ENCODE measurements at places on chromosomes 2 and 18.

DNA sequence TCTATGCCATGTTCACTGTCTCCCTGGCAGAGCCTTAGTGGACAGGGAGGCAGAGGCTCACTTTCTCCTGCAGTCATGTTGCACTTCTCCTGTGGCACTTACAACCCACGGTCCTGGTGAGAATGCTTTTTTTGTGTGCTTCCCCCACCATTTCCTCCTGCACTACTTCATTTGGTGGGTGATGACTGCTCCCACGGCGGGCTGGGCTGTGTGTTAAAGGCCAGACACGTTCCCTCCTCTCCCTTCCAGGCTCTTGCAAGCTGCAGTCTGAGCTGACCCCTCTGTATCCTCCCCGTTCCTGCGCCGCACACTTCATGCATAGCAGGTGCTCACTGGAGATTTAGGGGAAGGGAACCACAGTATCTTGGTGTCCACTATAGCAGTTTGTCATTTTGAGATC, 170.5 kb downstream of the CELF4 start:
- DNase-seq = no peak

- DNase-seq = no peak
These were observed 156.7 kb downstream of the GALNT14 start for GRCh38 chr2:30981510-30981909.

GRCh38 chr18:63320975-63321265, 1.4 kb upstream of the BCL2 start:
- DNase-seq = no peak

GRCh38 chr2:210224591-210224940, 681 bp downstream of the ACADL start:
- no peak for DNase-seq

DNA sequence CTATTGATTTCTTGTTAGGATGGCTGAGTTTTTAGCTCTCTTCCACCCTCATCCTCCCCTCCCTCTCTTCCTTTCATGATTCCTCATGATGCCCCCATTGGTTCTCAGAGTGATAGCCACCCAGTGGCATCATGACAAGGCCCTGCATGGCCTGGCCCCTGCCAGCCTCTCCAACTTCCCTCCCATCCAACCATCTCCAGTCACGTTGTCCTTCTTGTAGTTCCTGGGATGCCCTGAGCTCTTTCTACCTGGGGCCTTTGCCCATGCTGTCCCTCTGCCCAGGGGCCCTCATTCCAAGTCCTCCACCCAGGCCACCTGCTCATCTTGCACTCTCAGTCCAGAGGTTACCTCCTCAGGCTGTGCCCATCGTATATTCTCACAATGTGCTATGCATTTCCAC, 247.5 kb downstream of the TFCP2L1 start:
- no peak for DNase-seq

DNA sequence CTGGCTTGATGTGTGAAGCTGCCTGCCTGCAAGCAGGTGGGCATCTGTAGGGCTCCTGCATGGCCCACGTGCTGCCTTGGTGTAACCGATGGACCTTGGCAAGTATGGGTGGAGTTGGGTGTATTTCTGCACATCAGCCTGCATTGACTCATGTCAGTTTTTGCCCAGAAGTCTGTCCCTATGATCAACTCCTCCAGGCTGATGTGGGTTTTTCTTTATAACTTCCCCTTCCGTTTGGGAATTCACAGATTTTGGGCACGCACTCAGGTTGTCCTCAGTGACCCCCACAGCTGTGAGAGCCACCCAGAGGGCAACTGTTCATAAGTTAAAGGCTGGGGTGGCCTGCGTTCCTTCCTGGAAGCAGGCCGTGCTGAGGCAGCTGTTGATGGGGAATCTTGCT, 123.3 kb downstream of the NCK2 start:
- peak; percentile 26 for DNase-seq

DNA sequence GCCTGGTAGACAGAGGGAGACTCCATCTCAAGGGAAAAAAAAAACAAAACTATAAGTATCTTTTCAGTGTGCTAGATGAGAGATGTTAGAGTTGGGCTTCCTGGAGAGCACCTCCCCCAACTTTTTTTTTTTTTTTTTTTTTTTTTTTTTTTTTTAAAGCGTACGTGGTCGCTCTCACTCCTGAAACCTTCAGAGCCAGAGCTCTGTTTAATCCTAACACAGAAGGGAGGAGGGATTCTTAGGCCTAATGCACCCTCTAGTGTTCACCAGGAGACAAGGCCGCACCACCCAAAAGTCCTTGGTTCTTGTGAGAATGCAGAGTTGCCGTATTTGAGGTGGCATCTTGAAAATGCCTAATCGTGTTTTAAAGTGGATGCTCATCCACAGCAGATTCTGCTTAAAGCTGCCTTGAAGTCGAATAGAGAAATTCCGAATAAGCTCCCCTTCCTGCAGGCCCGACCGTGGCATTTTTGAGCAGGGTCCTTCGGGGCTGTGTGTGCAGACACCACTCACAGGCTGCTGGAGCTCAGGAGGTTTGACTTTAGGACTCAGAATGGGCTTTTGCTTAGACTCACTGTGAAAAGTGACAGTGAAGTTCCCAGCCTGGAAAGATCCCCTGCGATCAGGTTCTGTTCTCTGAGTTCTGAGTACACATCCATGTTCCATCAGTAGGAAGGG, 252.6 kb downstream of the AGAP1 start:
- DNase-seq = peak; percentile 40

DNA sequence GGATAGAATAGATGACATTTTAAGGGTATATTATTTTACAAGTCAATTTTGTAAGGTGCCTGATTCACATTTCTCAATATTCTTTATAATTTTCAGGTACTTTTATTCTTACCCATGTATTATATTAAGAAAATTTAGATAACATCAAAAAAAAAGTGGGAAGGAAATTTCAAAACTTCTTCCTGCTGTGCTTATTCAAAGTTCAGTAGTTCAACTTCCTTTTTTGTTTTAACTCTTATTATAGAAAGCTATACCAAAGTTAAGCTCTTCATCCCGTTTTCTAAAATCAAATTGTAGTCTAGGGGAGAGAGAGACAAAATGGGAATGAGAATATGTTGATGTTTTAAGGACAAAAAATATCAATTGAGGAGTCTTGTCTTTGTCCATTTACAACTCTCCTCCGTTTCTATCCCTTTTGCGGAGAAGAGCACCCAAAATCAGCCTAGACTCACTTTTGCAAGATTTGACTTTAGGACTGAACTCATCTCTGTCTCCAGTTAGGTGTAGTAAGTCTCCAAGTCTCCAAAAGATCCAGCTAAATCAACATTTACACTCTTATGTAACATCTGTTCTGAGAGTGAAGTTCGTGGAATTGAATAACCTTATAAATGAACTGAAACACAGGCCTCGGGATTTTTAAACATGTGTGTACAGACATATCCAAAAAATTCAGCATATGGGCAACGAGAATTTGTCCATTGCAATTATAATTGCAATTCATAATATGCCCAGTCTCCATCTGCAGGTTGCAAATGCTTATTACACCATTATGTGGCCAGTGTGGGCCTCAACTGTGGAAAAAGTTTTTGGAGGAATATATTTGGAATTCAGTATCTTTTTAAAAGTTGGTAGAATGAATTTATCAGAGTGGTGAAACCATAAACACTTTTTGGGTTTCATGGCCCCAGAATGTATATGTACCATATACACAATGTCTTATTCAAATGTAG, 23.9 kb downstream of the FAM124B start:
- DNase-seq = no peak

GRCh38 chr2:160695402-160696086, 201.9 kb upstream of the RBMS1 start:
- DNase-seq = no peak

DNA sequence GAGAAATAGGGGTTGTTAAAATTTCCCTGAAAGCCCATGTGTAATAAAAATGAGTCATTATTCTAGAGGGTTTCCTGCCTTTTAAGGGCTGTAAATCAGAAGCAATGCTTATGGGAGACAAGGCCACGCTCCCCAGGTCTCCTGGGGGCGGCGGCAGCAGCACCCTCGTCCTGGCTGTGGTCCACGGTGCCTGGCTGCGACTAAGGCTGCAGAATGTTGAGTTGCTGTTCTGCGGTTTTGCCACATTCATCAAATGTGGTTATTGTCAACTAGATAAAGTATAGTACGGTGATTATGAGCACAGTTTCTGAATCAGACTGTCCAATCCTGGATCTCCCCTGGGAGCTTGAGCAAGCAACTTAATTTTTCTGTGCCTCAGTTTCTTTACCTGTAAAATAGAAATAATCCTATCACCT, 11.9 kb upstream of the AGFG1 start:
- peak; percentile 11 for DNase-seq

- DNase-seq = no peak
These were observed 272.6 kb upstream of the DSEL start for GRCh38 chr18:67789165-67789545.

DNA sequence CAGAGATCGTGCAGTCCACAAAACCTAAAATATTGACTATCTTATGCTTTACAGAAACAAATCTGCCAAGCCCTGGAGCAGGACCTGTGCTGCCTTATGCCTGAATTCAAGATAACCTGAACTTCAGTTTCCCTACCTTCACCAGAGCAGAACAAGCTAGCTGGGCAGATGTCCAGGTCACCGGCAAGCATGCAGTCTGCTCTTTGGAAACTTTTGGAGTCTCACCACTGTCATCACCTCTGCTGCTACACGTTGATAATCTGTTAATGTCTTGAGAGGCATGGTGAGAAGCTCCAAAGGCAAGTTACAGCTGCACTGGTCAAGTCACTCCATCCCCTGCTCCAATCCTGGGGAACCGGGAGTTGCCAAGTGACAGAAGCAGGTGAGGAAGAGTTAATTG, 354.2 kb downstream of the RBM43 start:
- no peak for DNase-seq

DNA sequence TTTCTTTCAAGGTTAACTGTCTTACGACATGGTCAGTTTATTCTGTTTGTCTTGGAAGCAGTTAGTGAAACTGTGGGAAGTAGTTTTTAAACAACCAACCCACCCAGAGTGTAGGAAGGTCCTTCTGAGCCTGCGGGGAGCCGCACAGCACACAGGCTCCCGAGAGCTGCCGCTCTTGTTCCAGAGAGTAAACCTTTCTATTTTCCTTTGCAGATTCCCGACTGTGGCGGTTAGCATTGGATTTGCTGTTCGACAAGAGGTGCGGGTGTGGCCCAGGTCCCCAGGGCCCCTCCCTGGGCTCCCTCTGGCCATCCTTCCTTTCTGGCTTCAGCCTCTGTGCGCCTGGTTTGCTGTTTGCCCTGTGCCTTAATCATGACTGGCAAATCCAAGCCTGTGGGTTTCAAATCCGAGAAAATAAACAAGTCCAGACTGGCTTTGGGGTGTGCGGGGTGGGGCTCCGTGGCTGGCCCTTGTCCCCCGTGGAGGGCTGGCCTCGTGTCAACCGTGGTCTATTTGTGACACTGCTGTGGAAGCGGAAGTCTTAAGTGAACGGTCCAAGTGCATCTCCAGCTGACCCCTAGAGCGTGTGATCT, 30.7 kb downstream of the IMPA2 start:
- DNase-seq = no peak

DNA sequence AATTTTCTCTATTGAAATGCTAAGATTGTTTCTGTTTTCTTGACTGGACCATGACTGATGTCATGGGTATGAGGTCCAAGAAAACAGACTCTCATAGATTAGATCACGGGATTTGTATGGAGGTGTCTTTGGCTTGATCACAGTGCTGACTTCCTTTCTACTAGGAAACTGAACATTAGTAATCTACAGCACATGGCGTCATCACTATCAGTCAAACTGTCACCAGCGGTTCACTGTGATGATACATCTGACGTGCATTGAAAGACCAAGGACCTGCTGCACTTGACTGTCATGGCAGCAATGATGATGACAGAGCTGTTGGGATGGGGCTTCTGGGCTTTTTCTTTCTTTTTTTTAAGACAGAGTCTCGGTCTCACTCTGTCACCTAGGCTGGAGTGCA, 28.2 kb upstream of the IMPA2 start:
- no peak for DNase-seq
